HTR-8/SVneo (cell line): ENCODE measurements at places on chromosomes 2 and 18.

GRCh38 chr2:193527146-193527545, 1332.4 kb upstream of the TMEFF2 start:
- DNase-seq = no peak

- DNase-seq = no peak
Observed at GRCh38 chr2:95331606-95332005, 34.5 kb downstream of the KCNIP3 start.

- no peak for DNase-seq
Observed at GRCh38 chr2:126381091-126381490, 274.9 kb upstream of the GYPC start.

GRCh38 chr18:3538456-3538855, 88.5 kb downstream of the TGIF1 start:
- no peak for DNase-seq

- DNase-seq = no peak
Observed at GRCh38 chr2:198144660-198145059, 340.3 kb downstream of the PLCL1 start.
